ENCODE measurements at places on chromosomes 7 and 10.

- DNase-seq, result no peak
Measured at GRCh38 chr7:158959021-158959717, 102.8 kb downstream of the DYNC2I1 start.

- DNase-seq, result peak; percentile 70
Measured at GRCh38 chr10:100864978-100865377, 47.8 kb upstream of the SLF2 start.

DNA sequence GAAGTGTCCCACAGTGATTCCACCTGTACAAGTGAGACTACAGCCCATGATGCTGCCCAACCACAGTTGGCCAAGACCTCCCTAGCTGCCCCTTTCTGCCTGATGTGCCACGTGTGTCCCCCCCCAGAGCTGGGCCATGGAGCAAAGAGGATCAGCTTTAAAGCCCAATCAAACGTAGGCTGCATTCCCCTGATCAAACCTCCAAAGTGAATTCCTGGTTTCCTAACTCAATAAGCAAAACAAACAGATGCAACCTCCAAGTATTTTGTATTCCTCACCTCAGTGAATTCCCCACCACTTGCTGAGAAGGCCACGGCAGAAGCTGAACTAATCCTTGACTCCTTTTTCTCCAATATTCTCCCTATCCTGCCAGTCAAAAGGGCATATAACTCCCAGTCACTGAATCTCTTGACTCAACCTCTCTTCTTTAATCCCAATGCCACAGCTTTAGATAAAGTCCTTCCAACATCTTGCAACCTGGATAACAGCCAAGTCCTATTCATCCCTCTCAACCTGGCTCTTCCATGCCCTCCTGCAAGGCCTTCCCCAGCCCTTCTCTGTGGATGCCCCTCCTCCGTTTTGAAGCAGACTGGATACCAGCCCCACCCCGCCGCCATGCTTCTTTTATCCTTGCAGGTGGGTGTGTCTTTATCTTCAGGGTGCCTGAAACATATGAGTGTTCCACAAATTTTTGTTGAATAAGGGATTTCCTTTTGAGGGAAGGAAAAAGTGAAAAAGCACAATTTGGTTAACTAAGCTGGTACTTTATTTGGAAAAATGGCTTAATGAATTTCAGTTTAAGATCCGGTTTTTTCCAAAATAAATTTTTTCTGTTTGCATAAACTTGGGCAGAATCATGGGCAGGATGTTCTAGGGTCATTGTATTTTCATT is 285.2 kb upstream of the MKLN1 start:
- no peak for DNase-seq

DNA sequence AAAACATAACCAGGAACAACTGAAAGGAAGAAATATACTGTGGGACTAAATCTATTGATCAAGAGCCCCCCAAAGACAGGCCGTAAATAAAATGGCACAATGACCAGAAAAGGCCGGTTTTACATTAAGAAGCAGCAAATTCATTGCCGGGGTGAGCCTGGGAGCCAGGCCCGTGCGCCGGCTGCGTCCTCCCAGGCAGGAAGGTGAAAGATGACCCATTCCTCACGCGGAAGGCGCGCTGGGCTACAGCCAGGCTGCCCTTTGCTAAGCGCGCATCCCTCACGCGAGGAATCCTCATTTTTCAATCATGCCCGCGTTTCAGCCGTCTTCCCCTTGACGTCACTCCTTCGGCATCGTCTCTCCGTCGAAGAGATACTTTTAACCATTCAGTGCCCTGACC is 47.6 kb upstream of the MGMT start:
- DNase-seq, result no peak

DNA sequence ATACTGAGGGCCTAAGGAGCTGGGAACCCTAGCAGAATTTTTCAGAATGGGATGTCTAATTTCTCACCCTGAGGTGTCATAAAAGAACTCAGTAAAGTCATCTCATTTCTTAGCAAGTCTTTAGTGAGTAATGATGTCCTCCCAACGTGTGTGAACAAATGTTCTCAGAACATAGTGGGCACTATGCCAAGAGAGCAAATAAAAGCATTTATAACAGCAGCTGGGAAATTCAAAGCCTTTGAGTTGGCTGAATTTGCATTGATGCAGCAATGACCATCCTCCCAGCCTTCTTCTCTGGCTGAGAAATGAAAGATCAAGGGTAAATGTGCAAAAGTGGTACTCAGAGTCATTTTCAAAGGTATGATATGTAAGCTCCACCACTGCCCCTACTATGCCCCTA is 109.4 kb downstream of the FAM107B start:
- DNase-seq, result no peak
